ENCODE measurements at places on chromosomes 13 and 19.

DNA sequence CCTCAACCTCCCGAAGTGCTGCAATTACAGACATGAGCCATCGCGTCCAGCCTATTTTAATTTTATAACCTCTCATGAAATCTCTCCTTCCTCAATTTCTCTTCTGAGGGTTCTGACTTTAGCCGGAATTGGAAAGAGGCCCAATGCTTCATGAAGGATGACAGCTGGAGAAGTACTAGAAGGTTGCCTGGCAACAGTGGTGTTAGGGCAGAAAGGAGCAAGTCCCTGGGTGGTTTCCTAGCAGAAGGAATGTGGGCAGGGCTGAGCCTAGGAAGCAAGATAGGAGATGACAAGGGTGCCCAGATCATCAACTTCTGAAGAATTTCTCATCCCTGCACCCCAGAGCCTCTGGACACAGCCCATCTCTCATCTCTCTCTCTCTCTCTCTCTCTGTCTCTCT is 25.8 kb downstream of the CACNG6 start:
- DNase-seq, result no peak

DNA sequence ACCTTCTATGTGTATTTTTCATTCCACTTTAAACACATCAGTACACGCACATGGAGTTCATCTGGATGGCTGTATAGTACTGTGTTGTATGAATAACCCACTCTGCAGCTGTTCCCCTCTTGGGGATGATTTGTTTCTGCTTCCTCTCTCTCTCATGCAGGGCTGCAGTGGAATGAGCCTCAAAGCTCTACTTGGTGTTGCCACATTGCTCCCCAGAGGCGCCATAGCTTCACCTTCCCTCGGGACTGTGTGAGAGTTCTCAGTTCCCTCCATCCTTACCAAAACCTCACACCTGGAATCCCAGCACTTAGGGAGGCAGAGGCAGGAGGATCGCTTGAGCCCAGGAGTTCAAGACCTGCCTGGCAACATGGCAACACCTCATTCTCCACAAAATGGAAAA is 28.4 kb upstream of the GPR183 start:
- no peak for DNase-seq

GRCh38 chr19:38929929-38930775 is at the start of gene SARS2:
Gene SARS2 (minus strand): TSS chr19:38930763. CDS start chr19:38930736, 27 bp downstream.
- peak; percentile 91 for DNase-seq

GRCh38 chr19:28785971-28786370 is 427.0 kb downstream of the UQCRFS1 start:
- no peak for DNase-seq

DNA sequence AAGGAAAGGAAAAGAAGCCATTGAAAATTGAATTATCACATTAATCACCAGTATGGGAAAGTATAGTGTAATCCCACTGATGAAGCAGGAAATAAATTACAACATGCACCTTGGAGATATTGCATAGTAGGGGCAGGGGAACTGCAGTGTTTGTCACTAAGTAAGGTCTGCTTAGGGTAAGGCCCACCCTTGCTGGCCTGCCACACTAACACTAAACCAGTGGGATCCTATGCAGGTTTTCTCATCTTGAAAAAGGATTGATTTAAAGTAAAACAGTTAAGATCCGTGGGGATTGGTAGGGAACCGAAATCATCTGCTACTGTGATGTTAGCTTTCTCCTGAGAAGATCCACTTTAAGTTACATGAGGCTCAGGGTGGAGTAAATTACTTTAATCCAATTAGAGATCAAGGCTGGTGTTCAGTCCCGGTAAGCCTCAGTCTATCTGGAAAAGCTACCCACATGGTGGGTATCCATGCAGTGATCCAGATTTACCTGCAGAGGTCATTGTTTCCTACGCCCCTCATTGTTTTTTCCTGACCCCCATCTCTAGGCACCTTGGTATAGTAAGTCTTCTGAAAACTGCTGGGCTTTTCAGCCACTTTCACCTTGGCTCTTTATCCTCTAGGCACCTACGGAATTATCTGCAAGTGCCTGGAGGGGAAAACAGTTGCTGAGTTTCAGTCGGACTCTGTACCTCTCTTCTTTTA is 1014.9 kb upstream of the ATXN8OS start:
- no peak for DNase-seq

- no peak for DNase-seq
Measured at GRCh38 chr13:37138926-37139325, 33.5 kb upstream of the CSNK1A1L start.

DNA sequence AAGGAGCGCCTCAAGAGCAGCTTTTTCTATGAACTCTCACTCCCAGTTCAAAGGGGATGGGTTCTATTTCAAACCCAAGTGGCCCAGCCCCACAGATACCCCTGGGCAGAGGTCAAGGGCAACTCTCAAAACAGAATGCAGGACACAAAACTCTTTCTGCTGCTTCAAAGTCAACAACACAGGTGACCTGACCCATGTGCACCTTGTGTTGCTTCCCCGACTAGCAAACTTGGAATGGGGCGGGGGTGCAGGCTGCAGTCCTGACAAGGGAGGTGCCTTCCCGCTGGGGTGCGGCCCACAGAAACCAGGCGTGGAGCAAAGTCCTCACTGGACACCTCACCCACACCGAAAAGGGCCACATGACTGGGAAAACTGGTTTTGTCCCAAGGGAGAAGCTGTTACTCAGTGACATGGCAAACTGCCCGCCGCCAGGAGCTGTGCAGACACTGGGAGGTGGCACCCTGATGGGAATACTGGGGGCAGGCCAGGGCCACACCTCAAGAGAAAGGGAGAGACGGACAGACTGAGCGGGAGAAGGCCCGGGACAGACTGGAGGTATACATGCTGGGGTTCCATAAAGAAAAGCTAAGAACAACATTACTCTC is 17.4 kb downstream of the ZC3H4 start:
- no peak for DNase-seq

- no peak for DNase-seq
Measured at GRCh38 chr13:63351081-63351480, 1935.4 kb upstream of the PCDH20 start.

GRCh38 chr19:3882041-3882384 is 1.5 kb downstream of the ATCAY start:
- no peak for DNase-seq

DNA sequence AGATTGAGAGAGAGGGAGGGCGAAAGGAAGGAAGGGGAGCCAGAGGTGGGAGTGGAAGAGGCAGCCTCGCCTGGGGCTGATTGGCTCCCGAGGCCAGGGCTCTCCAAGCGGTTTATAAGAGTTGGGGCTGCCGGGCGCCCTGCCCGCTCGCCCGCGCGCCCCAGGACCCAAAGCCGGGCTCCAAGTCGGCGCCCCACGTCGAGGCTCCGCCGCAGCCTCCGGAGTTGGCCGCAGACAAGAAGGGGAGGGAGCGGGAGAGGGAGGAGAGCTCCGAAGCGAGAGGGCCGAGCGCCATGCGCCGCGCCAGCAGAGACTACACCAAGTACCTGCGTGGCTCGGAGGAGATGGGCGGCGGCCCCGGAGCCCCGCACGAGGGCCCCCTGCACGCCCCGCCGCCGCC is at the start of gene TNFSF11:
Gene TNFSF11, plus strand, starts transcription at position 142 of the 400 bp plus-strand sequence. Its CDS starts 152 bp downstream, at position 294.
- no peak for DNase-seq

GRCh38 chr13:32016631-32017030 is 14.9 kb upstream of the FRY start:
- DNase-seq, result no peak

- DNase-seq, result no peak
Measured at GRCh38 chr13:58882516-58882915, 1251.0 kb downstream of the PCDH17 start.

- peak; percentile 15 for DNase-seq
Measured at GRCh38 chr19:21586311-21587116, 81.1 kb downstream of the ZNF429 start.

GRCh38 chr13:110211046-110211445 is 95.9 kb downstream of the COL4A1 start:
- DNase-seq, result no peak

DNA sequence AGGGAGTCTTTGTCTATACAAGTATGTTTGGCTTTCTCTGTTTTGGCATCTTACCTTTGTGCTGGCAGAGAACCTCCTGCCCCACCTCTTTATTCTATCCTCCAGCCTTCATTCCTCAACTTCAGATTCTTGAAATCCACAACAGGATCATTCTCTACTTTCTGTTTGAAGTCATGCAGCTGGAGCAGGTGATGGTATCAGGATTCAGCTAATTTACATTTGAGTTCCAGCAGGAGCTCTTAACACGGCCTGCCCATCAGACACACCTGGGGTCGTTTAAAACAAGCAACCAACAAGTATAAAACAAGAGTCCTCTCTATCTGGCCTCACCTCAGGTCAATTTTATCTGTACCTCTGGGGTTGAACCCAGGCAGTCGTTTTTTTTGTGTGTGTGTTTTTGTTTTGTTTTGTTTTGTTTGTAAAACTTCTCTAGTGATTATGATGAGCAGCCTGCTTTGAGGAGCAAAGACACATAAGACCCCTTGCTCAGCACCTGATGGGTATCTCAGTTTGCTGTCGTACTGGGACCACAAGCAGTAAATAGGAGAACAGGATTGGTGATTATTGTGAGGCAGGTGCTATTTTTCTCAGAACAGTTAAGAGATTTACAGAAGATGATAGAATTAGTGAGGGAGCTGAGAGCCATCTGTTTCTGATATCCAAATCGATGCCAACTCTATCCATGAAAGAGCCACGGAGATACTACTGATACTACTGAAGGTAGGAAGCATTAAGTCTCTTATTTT is 78.4 kb downstream of the GPC6 start:
- DNase-seq, result no peak

DNA sequence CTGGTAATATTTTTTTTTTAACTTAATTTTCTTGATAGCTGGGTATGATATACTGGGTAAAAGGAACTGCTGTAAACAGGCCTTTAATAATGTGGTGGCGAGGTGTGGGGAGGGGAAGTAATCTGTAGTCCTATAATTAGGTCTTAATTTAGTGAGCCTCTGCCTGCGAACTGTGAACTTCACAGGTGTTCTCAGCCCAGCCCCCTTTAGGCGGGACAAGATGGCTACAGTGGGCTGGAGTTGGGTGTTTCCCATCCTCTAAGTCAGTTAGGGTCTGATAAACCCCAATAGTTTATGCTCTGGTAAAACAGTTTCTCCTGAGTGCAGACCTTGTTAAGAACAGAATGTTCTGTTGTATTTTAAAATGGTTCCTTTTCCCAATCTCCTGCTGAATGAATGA is 97.6 kb upstream of the SERP2 start:
- DNase-seq, result no peak

DNA sequence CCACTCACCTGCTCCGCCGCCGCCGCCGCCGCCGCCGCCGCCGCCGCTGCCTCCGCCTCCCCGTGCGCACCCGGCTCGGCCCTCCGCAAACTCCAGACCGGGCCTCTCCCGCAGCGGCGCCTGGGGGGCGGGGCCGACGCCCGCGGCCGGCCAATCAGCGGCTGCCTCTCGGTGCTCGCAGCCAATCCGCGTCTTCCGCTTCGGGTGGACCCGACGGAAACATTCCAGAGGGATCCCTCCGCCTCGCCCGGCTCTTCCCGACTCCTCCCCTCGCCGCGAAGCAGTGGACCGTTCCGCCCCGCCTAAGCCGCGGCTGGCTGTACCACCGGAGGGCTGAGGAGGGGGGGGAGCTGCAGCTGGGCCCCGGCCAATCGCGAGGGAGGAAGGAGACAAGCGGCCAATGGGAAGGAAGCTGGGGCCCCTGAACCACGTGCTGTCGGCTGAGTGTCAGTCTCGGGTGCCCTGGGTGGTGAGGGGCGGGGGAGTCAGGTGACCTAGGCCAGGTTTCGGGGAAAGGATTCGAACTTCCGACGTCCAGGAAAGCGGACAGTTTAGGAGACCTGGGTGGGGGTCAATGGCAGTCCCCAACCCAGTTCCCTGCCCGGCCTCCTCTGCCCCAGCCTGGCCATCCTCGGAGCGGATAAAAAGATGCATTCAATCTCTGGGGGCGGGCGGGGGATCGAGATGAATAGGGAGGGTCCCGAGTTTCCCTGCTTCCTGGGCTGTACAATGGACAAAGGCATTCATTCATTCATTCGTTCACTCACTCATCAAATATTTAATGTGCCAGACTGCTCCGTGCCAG is at the start of gene GIPC1:
Gene GIPC1, minus strand, starts transcription at position 99 of the 805 bp plus-strand sequence. CDS start 13,151 bp downstream, outside the sequence.
- DNase-seq, result peak; percentile 62

DNA sequence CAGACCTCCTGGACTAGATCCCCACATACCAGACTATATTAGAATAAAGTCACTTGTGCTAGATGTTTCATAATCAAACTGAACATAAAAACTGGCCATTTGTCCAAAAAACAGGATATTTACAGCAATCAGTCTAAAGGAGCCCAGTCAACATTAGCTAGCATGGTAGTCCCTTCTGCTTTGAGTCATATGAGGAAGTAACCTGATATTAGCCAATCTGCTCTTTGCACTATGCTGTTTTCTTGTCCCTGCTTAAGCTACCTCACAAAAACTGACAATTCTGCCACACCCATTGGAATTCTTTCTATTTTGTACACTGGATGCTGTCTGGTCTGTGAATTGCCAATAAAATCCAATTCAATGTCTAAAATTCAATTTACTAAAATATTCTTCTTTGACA is 1824.2 kb downstream of the OLFM4 start:
- DNase-seq, result no peak

DNA sequence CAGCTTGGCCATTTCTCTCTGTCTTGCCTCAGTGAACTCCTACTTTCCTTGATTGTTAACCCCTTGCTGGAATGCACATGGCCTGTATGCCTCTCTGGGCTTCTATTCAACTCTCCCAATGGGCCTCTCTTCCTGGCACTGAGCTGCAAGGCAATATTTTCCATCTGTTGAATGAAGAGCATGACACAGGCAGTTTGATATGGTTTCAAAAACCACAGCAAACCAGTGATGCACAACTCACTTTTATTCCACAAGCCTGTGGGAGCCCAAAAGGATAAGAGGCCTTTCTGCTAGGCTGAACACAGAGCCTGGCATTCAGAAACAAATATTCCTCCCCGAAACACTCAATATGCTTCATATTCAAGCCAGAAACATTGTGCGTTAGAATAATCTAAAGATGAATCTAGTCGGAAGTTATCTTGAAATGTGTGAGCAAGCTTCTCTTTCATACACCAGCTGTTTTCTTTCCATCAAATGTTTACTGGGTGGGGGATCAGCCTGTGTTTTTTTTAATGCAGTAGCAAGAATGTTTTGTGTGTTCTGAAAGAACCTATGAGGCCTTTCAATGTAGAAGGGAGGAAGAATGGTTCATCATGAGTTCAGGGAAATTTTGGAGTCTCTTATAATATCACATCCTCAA is 443.1 kb upstream of the SPRY2 start:
- no peak for DNase-seq

GRCh38 chr13:98307463-98308085 is 130.5 kb upstream of the RNF113B start:
- no peak for DNase-seq

GRCh38 chr13:73467125-73467524 is 408.3 kb downstream of the KLF5 start:
- no peak for DNase-seq

DNA sequence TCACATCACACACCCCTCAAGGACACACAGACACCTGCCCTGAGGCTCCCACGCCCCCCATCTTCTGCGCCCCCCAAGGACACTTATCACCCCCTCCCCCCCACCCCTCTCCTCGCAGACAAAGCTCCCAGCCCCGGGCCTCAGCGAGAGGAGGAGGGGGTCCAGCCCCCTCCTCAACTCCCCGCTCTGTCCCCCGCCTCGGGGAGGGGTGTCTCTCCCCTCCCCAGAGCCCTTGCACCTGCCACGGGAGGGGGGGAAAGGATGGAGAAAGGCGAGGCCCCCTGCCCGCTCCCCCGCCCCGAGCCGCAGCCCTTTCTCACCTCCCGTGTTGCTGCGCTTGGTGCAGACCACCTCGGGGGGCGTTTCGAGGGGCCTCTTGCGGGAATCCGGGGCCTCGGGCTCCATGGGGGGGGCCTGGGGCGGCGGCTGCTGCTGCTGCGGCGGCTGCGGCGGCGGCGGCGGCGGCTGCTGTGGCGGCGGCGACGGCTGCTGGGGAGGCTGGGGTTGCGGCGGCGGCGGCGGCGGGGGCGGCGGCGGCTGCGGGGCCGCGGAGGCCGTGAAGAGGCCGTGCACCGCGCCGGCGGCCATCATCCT is 621 bp downstream of the NOVA2 start:
- DNase-seq, result no peak
